Activated CD8-positive, alpha-beta memory T cell treated with anti-CD3 and anti-CD28 coated beads for 36 hours (primary cell): ENCODE measurements at places on chromosomes 11 and 22. TPM values are rescaled to one million over a fixed set of nuclear protein-coding genes. Genes with fewer than 3 reads are reported as not detected.

LGR4 gene
- 0.04 TPM for total RNA-seq

E2F8 gene
- total RNA-seq, result 13.3 TPM

DCHS1 gene
- total RNA-seq, result 0.40 TPM

OR2AG1 gene
- not detected for total RNA-seq

OR52R1 gene
- total RNA-seq, result not detected

BTBD18 gene
- total RNA-seq, result not detected

ADM gene
- total RNA-seq, result 1.5 TPM

NEFH gene
- 9.9 TPM for total RNA-seq

CFL1 gene
- 1,207 TPM for total RNA-seq

APOL5 gene
- not detected for total RNA-seq

TMEM184B gene
- total RNA-seq, result 28.8 TPM

FREY1 gene
- 1.1 TPM for total RNA-seq

GGT1 gene
- 42.0 TPM for total RNA-seq

H19 gene
- not detected for total RNA-seq

SPON1 gene
- 0.08 TPM for total RNA-seq

ACAD8 gene
- total RNA-seq, result 26.9 TPM

CATSPERZ gene
- not detected for total RNA-seq

BSCL2 gene
- 32.9 TPM for total RNA-seq

GGT5 gene
- total RNA-seq, result not detected

INS gene
- total RNA-seq, result not detected

MS4A14 gene
- total RNA-seq, result not detected

SMIM35 gene
- total RNA-seq, result 0.13 TPM

ADAMTS8 gene
- not detected for total RNA-seq

GAL3ST1 gene
- total RNA-seq, result not detected

PIWIL4 gene
- total RNA-seq, result 0.36 TPM

TECTA gene
- total RNA-seq, result 0.36 TPM

MYRF gene
- 0.91 TPM for total RNA-seq

PRAME gene
- not detected for total RNA-seq

CYTH4 gene
- 16.4 TPM for total RNA-seq

P4HA3 gene
- total RNA-seq, result not detected

ALDH3B2 gene
- total RNA-seq, result not detected

OR4D6 gene
- not detected for total RNA-seq

SSTR3 gene
- total RNA-seq, result 0.65 TPM

LRRC32 gene
- 5.4 TPM for total RNA-seq

GGTLC3 gene
- total RNA-seq, result not detected

GLB1L3 gene
- 4.8 TPM for total RNA-seq

TRPM5 gene
- total RNA-seq, result not detected

MUC6 gene
- total RNA-seq, result not detected

OR8G1 gene
- not detected for total RNA-seq

SMTNL1 gene
- not detected for total RNA-seq

ARRB1 gene
- 13.0 TPM for total RNA-seq

POLR2F gene
- 139 TPM for total RNA-seq

MOV10L1 gene
- total RNA-seq, result not detected

LRRC55 gene
- not detected for total RNA-seq

UFD1 gene
- 88.1 TPM for total RNA-seq

LSP1 gene
- 254 TPM for total RNA-seq

OR52H1 gene
- not detected for total RNA-seq
